ENCODE measurements at places on chromosomes 4 and X.

GRCh38 chr4:7929118-7929951 lies 10.3 kb downstream of the AFAP1 start:
- no peak for DNase-seq

DNA sequence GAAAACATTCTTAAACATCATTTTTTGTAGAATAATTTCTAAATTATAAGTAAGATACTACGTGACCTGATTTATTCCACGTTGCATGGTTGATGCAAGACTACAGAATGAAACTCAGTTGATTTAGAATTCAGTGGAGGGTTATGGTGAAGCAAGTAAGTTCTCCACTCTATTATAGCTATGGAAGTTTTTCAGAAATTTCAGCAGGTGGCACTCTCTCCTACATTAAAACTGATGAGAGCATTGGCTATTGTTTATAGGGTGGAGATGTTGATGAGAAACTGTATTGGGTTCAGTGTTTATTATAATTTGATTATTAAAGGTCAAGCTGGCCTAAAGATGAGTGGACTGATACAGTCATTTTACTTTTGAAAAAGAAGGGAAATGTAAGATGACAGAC lies 88.0 kb downstream of the FNIP2 start:
- no peak for DNase-seq

DNA sequence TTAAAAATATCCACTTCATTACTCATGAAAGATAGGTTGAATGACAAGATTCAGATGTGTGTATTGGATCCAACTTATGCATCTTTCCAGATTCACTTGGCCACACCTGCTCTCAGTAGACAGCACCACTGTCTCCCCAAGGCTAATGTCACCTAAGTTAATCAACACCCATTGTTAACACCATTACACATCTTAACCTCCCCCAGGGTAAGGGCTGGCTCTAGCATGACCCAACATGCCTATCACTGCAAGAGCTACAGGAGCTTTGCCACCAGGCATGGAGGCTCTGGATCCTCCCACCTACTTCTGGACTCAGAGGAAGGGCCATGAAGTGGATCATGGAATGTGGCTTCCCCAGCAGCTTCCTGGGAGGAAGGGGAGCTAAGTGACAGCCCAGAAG lies 32.8 kb upstream of the LSM6 start:
- no peak for DNase-seq

- no peak for DNase-seq
These were observed 75.4 kb upstream of the PACRGL start for GRCh38 chr4:20624793-20625374.

GRCh38 chr4:56773346-56773745 lies 48.2 kb downstream of the SPINK2 start:
- no peak for DNase-seq

- no peak for DNase-seq
These were observed 22.6 kb downstream of the IRF2 start for GRCh38 chr4:184451726-184452125.

DNA sequence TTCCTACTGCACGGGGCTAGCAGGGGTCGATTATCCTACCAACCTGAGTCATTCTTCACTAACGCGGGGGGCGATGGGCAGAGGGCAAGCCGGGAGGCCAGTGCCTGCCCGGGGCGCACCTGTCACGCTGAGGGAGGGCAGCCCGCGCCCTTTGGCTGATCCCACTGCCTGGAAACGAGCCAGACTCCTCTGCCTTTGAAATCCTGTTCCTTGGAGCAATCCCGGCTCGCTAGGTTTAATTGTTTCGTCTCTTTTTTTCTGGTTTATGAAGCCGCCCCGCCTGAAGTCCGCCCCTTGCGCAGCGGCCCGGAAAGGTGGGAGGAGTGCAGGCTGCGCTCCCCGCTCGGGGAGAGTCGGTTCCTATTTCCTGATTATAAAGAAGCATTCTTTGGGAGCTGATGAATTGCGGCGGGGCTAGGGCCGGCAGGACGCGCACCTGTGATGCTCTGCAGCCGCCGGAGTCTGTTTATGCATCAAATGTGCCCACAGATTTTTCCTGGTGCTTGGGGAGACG lies 484.2 kb downstream of the BCOR start:
- no peak for DNase-seq

- DNase-seq = no peak
These were observed 869.4 kb upstream of the FRG1 start for GRCh38 chr4:189071241-189071640.

- DNase-seq = no peak
These were observed 608.5 kb downstream of the PDHA2 start for GRCh38 chr4:96448315-96448872.

DNA sequence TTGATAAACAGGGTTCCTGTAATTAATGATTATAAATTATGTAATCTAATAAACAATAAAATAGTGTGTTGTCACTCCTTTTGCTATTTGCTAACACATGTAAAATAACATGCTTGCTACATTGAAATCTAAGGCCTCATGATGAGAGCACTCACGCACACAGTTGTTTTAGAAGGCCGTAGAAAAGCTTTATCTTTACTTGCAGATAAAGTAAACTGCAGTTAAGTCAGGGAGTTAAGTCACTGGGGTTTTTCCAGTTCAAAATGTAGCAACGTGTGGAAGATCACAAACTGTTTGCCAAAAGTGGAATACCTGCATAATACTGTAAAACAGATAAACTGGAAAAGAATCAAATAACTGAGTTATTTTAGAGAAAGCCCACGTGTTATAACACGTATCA lies 187.3 kb upstream of the PACRGL start:
- DNase-seq = no peak

GRCh38 chr4:155675709-155676429 lies 9.2 kb downstream of the GUCY1A1 start:
- no peak for DNase-seq

- no peak for DNase-seq
These were observed 7.6 kb upstream of the CXCL5 start for GRCh38 chr4:74006009-74006476.

DNA sequence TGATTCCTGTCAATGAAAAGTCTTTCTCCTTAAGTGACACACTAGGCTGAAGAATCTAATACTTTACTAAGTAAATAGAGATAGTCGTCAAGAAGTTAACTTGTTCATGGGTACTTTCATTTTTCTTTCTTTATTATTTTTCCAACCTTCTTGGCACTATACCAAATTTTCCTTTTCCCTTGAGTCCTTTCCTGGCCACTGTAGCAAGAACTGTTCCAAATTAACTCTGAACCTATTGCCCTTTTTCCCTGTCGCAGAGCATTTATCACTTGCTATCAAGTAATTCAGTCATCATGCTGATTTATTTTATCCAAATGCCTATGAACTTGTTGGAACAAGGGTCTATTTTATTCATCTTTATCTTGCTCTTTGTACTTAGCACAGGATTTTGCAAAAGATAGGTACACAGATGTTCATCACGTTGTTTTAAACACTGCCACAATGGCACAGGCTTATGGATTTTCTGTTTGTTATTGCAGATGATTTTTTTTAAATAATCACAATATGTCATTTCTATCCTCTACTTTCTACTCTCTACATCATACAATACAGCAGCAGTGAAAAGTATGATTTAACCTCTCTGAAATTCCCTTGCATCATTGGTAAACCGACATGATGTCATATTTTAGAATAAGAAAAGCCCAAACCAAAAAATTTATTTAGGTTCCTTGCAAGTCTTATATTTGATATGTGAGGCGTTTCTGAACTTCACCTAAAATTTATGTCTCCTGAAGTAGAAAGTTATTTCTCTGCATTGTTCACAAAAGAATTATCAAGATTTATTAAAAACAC lies 2352.3 kb downstream of the PCDH7 start:
- no peak for DNase-seq

DNA sequence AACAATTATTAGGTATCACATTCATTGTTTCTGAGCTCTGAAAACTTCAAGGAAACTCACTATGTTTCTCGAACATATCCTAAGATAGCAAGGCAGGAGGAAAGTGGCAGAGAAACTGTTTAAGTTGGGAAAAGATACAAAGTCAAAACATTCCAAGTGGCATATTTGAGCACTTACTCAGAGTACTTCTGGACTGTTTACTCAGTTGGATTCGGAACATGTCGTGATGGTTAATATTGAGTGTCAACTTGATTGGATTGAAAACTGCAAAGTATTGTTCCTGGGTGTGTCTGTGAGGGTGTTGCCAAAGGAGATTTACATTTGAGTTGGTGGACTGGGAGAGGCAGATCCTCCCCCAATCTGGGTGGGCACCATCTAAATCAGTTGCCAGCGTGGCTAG lies 298.3 kb downstream of the IL1RAPL2 start:
- DNase-seq = no peak

DNA sequence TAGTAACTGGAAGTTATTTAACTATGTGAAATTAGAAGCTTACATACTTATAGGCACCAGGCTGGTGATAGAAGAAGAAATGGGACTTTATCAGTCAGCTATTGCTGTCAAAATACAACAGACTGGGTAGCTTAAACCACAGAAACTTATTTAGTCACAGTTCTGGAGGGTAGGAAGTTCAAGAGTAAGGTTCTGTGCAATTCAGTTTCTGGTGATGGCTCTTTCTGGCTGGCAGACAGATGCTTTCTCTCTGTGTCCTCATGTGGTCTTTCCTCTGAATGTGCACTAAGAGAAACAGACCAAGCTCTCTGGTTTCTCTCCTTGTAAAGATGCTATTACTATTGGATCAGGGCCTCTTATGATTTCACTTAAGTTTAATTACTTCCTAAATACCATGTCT lies 92.1 kb upstream of the ANKRD50 start:
- no peak for DNase-seq

- DNase-seq = no peak
These were observed 30.1 kb downstream of the NAT8L start for GRCh38 chr4:2089222-2089621.

DNA sequence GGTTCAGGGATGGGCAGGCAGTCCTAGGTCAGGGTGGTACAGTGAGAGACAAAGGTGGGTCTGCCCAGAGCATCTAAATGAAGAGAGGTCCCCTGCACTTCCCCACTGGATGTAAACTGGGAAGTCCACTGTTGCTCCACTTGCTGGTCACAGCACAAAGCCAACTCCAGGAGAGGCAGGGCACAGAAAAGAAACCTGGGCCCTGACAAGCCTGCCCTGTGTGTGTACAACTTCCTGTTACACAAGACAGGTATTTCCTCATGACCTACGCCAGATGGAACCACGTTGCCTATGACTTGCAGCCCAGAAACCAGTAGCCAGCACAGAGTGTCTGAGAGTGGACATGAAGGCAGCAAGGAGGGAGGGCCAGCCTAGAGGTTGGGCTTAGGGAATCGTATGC lies 161.8 kb downstream of the SH3KBP1 start:
- no peak for DNase-seq

GRCh38 chr4:142516686-142517526 lies 329.2 kb downstream of the INPP4B start:
- DNase-seq = no peak

Measured in stimulated activated CD4-positive, alpha-beta T cell treated with anti-CD3 and anti-CD28 coated beads, Interleukin-15, amount 100 ng/mL, for 1 hour (primary cell).